ENCODE measurements at places on chromosomes 4 and X.
A peak's percentile ranks its signal among the peaks of the same experiment; 100 is the strongest.

- no peak for DNase-seq
Observed at GRCh38 chrX:39841604-39842003, 256.2 kb downstream of the BCOR start.

DNA sequence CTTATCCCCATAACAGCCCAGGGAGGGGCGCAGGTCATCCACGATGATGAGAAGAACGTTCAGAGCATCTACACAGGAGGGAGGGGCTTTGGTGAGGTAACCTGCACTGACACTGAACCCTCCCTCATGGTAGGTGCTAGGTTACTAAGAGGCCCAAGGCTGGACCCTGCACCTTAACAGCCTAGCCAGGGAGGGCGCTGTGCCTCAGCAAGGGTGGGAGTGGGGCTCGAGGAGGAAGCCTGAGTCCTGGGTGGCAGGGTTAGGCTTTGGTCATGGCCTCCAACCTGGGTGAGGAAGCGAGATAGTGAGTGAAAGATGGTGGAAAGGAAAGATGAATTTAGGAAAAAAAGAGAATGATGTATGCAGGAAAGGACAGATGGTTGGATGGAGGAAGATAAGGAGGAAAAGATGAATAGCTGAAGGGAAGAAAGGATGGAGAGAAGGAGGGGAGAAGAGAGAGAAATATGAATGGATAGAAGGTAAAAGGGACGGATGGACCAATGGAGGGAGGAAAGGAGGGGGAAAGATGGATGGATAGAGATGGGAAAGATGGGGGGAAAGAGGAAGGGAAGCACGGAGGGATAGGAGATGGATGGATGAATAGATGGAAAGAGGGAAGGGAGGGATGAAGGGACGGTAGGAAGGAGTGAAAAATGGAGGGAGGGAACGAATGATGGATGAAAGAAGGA is 736 bp downstream of the IDS start:
- DNase-seq: peak; percentile 55

GRCh38 chrX:48785540-48786214 is 713 bp upstream of the GATA1 start:
- peak; percentile 88 for DNase-seq

GRCh38 chrX:23694606-23695005 is 27.3 kb downstream of the PRDX4 start:
- peak; percentile 71 for DNase-seq

DNA sequence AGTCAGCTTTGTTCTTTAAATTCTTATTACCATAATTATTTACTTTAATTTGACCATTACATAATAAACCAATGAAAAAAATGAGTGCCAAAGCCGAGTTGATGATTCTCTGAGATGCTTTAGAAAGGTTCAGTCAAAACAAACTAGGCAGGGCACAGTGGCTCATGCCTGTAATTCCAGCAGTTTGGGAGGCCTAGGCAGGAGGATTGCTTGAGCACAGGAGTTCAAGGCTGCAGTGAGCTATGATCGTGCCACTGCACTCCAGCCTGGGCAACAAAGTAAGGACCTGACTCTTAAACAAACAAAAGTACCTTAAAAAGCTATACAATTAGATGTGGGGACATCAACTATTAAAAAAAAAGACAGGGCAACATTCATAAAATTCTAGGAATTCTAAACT is 75.0 kb downstream of the AFAP1 start:
- DNase-seq: no peak

GRCh38 chr4:104964410-104965175 is 182.1 kb upstream of the TET2 start:
- no peak for DNase-seq

All from erythroblast (primary cell).